ENCODE measurements at places on chromosomes 5 and 9.
A peak's percentile ranks its signal among the peaks of the same experiment; 100 is the strongest.

DNA sequence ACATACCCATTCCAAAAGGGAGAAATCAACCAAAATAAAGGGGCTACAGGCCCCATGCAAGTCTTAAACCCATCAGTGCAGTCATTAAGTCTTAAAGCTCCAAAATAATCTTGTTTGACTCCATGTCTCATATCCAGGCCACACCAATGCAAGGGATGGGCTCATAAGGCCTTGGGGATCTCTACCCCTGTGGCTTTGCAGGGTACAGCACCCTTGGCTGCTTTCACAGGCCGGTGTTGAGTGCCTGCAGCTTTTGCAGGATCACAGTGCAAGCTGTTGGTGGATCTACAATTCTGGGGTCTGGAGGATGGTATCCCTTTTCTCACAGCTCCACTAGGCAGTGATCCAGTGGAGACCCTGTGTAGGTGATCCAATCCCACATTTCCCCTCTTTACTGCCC is 5.0 kb upstream of the SPINK14 start:
- DNase-seq: no peak

DNA sequence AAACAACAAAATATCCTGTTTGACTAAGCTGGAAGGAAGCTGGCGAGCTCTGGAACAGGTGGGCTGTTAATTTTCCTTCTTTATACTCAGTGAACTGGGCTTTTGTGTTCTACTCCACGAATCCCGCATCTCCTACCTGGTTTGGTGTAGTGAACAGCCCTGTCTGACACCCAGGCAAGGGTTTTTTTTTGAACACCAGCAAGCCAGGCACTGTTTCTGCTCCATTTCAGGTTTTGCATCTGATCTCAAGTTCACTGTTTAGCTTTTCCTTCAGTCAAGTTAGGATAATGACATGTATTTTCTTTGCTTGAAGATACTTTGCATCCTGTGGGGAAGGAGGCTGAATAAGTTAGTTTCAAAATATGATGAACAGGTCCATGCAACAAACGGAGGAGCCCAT is 204.5 kb downstream of the SEMA6A start:
- DNase-seq: no peak

DNA sequence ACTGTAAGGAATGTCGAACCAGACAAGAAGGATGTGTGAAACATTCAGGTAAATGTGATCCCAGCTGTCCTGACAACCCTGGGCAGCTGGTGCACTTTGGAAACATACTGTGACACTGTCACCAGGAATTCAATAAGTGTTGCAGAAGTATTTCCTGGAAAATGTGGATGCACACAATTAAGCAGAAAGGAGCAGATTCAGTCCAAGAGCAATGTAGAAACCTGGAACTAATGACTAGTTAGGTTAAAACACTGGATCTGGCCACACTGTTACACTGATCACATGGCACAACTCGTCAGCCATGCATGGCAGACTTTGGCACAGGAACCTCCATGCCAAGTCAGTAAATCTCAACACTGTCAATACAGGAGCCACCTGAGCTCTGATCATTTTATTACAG is 109.0 kb downstream of the FAM174A start:
- DNase-seq: no peak

- no peak for DNase-seq
These were observed 8.7 kb upstream of the GRIN1 start for GRCh38 chr9:137130176-137130755.

GRCh38 chr9:10366171-10366779 is 246.5 kb downstream of the PTPRD start:
- peak; percentile 31 for DNase-seq

DNA sequence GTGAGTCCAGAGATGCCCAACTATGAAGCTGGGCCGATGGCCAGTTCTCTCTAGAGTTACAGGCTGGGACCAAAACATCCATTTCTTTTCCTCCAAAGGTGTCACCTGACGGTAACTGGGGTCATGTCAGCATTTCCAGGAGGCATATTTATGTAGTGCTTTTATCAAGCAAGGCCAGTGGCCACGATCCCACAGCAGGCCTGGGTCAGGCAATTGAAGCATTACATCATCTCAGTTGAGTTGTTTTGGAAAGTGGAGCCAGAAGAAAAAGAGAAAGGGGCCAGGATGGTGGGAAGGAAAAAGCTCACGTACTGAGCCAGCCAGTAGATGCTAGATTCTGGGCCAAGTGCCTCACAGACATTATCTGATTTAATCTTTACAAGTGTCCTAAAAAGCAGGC is 73.9 kb upstream of the BRINP1 start:
- no peak for DNase-seq

GRCh38 chr5:73564675-73565074 is 764 bp downstream of the ANKRA2 start:
- no peak for DNase-seq

DNA sequence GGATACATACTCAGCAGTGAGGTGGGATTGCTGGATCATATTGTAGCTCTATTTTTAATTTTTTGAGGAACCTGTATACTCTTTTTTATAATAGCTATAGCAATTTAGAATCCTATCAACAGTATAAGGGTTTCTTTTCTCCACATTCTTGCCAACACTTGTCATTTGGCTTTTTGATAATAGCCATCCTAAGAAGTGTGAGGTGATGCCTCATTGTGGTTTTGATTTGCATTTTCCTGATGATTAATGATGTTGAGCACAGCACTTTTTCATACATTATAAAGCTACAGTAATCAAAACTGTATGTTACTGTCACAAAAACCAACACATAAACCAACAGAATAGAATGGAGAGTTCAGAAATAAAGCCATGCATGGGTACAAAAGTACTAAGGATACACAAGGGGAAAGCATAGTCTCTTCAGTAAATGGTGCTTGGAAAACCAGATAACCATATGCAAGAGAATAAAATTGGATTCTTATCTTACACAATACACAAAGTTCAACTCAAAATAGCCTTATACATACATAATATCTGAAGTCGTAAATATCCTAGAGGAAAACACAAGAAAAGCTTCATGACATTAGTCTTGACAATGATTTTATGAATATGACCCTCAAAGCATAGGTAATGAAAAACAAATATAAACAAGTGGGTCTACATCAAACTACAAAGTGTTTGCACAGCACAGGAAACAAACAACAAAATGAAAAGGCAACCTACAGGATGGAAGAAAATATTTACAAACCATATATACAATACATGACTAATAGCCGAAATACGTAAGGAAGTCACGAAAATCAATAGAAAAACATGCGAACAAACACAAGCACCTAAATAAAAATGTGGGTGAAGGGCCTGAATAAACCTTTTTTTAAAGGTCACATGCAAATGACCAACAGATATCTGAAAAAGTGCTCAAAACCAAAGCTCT is 287.8 kb upstream of the DAB2 start:
- DNase-seq: peak; percentile 66

DNA sequence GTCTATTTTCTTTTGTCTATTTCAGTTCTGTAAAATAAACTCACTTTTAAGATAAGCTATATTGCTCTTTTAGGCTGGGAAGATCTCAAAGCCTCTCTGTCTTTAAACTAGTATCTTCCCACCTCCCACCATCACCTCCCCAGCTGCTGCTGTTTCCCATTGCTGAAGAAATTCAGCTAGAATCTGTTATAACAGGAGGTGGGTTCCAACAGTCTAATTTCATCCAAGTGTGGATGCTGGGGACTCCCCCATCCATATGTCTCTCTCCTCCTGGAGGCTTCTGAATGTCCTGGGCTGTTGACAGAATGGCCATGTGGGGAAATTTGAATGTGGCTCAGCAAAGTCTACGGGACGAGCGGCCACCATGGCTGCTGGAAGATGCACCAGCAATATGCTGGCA is 301.0 kb downstream of the RASEF start:
- no peak for DNase-seq

DNA sequence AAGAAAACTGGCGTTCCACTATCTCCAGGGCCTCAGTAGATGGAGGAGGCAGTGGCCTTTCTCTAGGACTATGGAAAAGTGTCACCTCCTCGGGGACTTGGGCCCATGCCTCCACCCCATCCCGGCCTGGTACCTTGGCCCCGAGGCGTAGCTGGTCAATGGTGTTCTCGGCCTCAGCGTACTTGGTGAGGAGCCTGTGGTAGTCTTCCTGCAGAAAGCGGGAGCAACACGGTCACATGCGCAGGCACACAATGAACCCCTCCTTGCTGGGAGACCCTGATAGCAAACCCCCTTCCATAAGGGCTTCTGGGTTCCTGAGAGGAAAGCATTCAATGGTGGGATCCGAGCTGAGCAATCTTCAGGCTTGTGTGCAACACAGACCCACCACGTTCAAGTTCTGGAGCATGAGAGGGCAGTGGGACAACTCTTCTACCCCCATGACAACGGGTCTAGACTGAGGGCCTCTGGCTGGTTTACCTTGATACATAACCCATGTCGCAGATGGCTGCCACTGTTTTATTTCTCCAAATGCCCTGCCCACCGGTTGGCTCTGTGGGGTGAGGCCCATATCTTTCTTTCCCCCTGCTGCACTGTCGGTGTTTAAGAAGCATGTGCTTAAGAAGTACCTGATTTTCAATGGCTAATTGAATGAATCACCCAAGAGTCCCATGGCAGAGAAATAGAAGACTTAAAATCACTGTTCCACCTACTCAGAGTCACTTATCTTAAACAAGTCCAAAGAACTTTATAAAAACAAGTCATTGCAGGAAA is 13.6 kb downstream of the AKNA start:
- no peak for DNase-seq

- DNase-seq: no peak
These were observed 341.6 kb upstream of the PIK3R1 start for GRCh38 chr5:67873935-67874334.

- no peak for DNase-seq
These were observed 58.6 kb downstream of the THBS4 start for GRCh38 chr5:80093796-80094195.

- no peak for DNase-seq
These were observed 333.9 kb upstream of the TLE4 start for GRCh38 chr9:79237861-79238260.

GRCh38 chr5:95799191-95799835 is 23.2 kb downstream of the GLRX start:
- DNase-seq: no peak

DNA sequence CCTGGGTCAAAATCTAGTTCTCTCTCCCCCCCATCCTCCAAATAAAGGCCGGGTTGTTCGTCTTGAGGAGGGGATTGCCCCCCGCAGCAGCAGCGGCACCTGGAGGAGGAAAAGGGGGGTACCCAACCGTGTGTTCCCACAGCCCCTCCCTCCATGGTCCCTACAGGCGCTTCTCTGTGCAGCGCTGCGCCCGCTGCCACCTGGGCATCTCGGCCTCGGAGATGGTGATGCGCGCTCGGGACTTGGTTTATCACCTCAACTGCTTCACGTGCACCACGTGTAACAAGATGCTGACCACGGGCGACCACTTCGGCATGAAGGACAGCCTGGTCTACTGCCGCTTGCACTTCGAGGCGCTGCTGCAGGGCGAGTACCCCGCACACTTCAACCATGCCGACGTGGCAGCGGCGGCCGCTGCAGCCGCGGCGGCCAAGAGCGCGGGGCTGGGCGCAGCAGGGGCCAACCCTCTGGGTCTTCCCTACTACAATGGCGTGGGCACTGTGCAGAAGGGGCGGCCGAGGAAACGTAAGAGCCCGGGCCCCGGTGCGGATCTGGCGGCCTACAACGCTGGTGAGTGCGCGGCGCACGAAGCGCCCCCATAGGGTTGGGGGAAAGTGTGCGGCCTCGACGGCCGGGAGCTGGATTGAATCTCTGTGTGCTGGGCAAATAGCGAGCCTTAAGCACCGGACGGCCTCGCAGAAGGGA is 3.5 kb downstream of the LHX2 start:
- DNase-seq: no peak

GRCh38 chr5:5198815-5199214 is 58.7 kb downstream of the ADAMTS16 start:
- DNase-seq: no peak

GRCh38 chr5:82422751-82423181 is 144.6 kb upstream of the RPS23 start:
- DNase-seq: no peak

DNA sequence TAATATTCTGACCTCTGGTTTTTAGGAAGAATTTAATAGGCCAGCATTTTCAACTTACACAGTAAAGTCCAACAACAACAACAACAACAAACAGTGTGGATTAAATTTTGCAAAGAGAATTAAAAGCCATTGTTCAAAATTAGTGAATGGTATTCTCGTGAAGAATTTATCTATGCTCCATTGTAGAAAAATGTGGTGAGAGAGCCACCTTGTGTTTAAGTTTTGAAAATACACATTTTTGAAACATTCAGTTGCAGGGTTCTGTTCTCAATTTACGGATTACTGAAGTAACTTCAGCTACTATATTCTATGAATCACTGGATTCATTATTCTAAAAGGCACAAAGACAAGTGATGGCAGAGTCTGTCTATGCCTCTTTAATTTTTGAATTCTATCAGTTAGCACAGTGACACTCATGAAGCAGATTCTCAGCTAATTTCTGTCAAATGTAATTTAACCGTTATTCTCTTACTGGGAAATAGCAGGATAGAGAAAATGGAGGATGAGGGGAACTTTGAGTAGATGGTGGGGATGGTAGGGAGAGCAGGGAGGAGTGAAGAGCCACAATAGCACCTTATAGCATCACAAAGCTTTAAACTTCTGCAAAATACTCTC is 11.0 kb downstream of the CCDC152 start:
- peak; percentile 34 for DNase-seq

- no peak for DNase-seq
These were observed 30.9 kb downstream of the S1PR3 start for GRCh38 chr9:89022001-89022759.

- DNase-seq: peak; percentile 51
These were observed 2.1 kb downstream of the CFAP77 start for GRCh38 chr9:132412089-132412488.

DNA sequence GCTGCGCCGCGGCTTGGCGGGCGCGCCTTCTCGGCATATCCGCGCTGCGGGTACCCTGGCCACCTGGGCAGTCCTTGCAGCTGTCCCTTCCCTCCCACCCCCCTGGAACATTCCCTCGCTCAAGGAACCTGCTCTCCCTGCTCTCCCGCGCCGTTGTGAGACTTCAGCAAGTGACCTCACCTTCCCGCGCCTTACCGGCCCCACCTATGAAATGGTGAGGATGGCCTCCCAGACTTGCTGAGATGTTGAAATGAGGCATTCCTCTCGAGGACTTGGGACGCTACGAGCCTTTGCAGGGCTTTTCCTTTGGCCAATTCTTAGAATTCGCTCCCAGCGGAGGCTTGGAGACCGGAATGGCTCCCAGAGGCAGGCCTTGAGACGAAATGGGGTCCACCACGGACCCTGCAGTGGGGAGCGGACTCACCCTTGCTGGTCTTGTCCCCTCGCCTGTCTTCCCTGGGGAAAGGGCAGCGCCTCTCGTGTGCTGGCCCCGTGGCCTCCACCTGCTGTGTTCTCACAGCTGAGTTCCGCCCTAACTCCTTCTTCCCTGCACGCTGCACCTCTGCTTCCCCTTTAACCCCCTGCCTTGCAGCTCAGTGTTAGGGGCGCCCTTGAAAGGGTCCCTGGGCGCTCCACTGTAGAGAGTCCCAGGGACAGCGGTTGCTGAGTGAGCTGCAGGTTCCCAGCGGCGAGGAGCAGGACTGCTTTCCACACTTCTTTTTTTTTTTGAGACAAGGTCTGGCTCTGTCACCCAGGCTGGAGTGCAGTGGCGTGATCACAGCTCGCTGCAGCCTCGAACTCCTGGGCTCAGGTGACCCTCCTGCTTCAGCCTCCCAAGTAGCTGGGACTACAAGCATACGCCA is 907 bp downstream of the HMCN2 start:
- DNase-seq: no peak

- peak; percentile 33 for DNase-seq
These were observed 24.6 kb downstream of the CDHR2 start for GRCh38 chr5:176573564-176574296.

Data from NCI-H1930 (cell line).